ENCODE measurements at places on chromosomes 2 and 18. TPM values are rescaled to one million over a fixed set of nuclear protein-coding genes. Genes with fewer than 3 reads are reported as not detected.

Gene MPV17
- total RNA-seq, result 61.7 TPM

Gene PLB1
- 0.10 TPM for total RNA-seq

Gene SLC16A14
- 2.5 TPM for total RNA-seq

Gene SOCS6
- 10.9 TPM for total RNA-seq

Gene NXPH2
- 3.2 TPM for total RNA-seq

Gene CD226
- 0.23 TPM for total RNA-seq

Gene CRYGD
- total RNA-seq, result not detected

Gene OXER1
- total RNA-seq, result not detected

DNA sequence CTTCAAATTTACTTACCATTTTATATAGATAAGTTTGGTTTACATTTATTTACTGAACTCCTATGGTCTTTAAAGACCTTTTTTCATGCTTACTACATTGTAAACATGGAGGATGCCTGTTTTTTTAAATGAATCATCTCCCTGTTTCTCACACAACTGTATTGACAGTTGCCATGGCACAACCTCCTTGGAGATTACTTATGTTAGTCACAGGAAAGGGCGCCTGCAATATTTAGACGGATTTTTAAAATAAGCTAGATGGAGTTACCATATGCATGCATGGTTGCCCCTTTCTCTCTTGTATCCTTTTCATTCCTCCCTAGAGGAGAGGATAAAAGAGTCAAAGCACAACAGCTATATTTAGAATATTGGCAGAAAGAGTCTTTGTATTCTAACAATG is 34.8 kb upstream of the CCDC102B start:
- DNase-seq, result no peak

DNA sequence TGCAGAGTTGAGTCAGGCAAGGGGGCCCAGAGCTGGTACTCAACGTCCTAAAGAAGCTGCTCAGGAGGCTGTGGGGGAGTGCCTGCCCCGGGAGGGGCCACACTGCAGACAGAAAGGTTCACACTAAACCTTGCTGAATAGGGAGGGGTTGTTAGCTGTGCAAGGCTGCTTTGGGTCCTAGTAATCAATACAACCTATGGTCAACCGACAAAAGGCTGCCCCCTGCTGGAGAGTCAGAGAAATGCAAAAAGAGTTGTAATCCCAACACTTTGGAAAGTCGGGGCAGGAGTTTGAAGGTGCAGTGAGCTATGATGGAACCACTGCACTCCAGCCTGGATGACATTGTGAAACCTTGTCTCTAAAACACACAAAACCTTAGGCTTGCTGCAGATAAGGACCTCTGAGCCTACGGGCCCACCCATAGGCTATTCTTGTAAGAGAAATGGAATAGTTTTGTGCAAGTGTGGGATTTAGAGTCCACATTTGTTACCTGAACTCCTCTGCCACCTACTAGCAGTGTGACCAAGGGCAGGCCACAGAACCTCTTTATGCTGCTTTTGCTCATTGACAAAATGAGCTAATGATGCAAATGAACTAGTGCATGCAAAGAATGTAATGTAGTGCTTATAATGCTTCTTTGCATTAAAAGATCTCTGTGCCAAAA is 81.5 kb downstream of the PRPF40A start:
- peak; percentile 35 for DNase-seq

GRCh38 chr2:159169187-159169586 is 117.3 kb downstream of the WDSUB1 start:
- no peak for DNase-seq

- no peak for DNase-seq
Observed at GRCh38 chr2:20606198-20606597, 44.7 kb downstream of the HS1BP3 start.

- DNase-seq, result no peak
Observed at GRCh38 chr18:44090453-44090852, 590.2 kb upstream of the SETBP1 start.

- DNase-seq, result no peak
Observed at GRCh38 chr2:75603477-75603876, 42.7 kb upstream of the EVA1A start.

GRCh38 chr2:54457323-54458023 is 1.3 kb downstream of the SPTBN1 start:
- DNase-seq, result no peak

- no peak for DNase-seq
Observed at GRCh38 chr2:191025135-191025534, 11.2 kb upstream of the STAT1 start.

DNA sequence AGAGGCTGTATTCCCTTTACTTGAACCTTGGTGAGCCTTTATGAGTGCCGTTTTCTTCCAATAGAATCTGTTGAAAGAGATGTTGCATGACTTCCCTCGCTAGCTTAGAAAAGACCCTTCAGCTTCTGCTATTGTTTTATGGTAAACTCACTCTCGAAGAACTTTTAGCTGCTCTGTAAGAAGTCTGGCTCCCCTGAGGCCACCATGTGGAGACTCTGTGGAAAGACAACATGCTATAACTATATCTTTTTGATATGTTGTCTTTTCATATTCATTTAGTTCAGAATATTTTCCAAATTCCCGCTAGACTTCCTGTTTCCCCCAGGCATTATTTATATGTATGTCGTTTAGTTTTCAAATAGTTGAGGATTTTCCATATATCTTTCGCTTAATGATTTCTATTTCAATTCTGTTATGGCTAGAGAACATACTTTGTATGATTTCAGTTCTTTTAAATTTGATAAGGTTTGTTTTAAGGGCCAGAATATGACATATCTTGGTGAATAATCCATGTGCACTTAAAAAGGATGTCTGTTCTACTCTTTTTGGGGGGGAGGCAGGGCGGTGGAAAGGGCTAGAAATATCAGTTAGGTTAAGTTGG is 64.1 kb downstream of the PTPN4 start:
- DNase-seq, result peak; percentile 11

DNA sequence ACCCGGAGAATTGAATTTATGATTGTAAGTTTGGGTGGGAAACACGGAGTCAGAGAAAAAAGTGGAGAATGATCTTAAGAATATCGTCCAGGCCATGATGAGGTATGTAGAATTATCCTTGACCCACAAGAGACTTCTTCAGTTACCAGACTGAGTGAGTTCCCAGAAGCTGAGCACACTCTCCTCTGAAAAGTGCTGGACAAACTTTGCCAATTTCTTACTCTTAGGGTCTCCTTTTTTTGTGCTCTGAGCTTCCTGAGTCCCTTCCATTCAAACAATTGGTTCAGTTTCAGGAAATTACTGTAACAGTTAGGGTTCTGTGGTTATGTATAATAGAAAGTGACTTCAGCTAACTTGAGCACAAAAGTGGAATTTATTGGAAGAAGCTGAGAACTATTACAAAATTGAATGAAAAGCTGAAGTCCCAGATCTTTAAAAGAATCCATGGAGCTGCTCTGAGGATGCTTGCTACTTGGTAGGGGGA is 50.6 kb upstream of the EHBP1 start:
- no peak for DNase-seq
